Choroid plexus epithelial cell (primary cell): ENCODE measurements at places on chromosomes 6 and 20.
A peak's percentile ranks its signal among the peaks of the same experiment; 100 is the strongest.

DNA sequence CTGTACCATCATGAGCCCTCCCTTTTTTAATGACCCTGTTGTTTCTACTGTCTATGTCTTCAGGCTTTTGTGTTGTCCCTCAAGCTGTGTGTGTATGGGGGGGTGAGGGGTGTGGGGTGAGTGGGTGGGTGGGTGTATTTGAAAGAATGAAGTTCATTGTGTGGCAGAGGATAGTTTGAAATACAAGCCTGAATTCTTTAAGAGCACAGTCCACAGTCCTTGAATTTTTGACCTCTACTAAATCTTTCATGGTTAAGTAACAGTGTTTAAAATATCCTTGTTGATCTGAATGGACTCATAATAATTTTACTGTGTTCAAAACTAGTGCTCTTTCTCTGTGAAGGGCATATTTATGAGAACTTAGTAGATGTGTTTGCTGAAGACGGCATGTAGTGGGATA, 10.0 kb downstream of the MRAP2 start:
- DNase-seq = no peak

DNA sequence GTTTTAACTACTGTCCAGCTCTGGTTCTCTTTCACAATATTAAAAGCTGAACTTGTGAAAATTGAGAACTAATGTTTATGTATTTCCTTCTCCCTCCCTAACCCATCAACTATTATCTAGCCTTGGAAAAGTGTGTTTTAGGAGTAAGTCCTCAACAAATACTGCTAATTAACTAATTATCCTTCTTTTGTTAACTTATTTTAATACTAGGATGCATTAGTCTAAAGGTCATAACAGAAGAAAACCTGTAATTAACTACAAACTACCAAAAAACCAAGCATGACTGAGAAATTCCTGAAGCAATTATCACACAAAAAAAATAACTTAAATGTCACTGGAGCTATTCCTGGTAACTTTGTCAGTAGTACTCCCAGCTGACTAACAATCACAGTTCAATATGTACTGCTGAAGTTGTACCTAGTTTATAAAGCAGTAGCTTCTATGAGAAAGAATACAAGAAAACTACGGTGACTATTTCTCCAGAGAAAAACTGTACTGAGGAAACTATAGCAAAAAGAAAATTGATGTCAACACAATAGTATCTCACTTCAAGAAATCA, 301.9 kb downstream of the LAMA2 start:
- DNase-seq = no peak

- no peak for DNase-seq
Measured at GRCh38 chr20:63439866-63440265, 32.6 kb downstream of the KCNQ2 start.

GRCh38 chr6:159981403-159982245, 12.7 kb downstream of the IGF2R start:
- peak; percentile 85 for DNase-seq

DNA sequence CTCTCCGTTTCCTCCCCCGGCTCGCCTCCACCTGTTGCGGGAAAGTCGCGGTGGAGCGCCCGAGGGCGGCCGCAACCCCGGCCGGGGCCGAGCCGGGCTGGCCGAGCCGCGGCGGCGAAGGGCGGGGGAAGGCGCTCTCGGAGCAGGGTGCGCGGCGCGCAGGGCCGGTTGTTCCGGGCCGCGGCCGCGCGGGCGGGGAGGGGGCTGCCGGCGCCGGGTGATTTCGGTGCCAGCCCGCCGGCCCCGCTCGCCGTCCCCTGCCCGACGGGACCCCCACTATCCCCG, 235 bp downstream of the MAP7 start:
- DNase-seq = no peak

DNA sequence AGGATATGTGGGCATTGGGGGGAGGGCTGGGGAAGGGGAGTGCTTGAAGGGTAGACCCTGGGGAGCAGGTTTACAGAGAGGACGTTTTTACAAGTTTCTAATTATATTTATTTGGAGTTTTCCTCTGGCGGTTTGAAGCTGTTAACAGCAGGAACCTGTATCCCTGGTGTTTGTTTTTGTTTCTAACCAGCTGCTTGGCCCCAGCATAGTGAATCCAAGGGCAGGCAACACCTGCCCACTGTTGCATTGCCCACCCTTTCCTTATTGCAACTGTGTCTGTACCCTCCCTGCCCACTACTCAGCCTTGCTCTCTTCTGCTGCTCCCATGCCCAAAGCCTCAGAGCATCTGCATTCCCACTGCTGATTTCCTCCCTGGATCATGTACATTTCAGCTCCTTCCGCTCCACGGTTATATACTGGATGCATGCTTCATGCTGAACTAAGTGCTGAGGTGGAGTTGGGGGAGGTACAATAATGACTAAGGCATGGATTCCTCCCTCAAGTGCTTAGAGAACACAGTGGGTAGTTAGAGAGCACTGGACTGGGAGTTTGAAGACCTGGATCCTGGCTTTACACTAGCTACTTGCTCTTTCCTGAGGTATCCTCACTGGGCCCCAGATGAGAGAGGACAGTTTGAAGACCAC, 6.0 kb downstream of the SCUBE3 start:
- no peak for DNase-seq

GRCh38 chr6:38355519-38355918, 284.2 kb downstream of the BTBD9 start:
- DNase-seq = no peak

- no peak for DNase-seq
Measured at GRCh38 chr6:47974106-47974505, 136.9 kb downstream of the PTCHD4 start.
